PC-3 (cell line): ENCODE measurements at places on chromosomes 7 and 10. TPM values are rescaled to one million over a fixed set of nuclear protein-coding genes. Genes with fewer than 3 reads are reported as not detected.
A peak's percentile ranks its signal among the peaks of the same experiment; 100 is the strongest.

DNA sequence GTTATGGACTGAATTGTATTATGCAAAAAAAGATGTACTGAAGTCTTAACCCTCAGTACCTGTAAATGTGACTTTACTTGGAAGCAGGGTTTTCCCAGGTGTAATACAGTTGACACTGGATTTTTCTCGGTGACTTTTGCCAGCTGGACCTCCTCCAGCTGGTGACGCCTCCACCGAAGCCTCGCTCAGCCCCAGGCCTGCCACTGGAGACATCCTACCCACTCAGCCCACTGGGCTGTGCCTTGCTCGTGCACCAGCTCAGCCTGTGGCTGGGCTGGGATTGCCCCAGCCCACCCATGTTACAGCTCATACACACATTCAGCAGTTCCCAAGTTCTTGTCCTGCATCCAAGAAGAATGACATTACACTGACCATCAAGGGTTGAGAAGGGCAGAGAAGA is 42.4 kb upstream of the GPR22 start:
- no peak for DNase-seq

DNA sequence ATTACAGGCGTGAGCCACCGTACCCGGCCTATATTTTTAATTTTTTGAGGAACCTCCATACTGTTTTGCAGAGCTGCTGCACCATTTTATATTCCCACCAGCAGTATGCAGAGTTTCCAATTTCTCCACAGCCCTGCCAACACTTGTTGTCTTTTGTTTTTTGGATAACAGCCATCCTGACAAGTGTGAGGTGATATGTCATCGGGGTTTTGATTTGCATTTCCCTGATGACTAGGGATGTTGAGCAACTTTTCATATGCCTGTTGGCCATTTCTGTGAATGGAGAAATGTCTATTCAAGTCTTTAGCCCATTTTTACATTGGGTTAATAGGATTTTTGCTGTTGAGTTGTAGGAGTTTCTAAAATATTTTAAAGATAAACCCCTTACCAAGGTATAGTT is 22.2 kb downstream of the ENTPD7 start:
- DNase-seq = peak; percentile 39

DNA sequence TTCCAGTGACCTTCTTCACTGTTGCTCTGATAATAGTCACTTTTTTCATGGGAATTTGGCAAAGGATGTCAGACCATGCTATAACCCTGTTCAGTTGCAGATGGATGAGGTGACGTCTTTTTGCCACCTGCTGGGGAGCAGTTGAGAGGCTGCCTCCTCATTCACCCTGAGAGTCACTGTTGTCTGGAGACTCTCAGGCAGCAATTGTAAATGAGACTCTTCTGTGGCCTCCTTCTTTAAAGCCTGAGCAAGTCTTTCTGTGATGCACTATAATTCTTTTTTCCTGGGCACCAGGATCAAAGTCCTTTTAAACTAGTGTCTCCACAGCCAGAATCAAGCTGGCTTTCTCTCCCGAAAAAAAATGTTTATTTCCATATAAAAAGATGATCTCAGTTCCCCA is 345.1 kb downstream of the ARL4A start:
- no peak for DNase-seq

DNA sequence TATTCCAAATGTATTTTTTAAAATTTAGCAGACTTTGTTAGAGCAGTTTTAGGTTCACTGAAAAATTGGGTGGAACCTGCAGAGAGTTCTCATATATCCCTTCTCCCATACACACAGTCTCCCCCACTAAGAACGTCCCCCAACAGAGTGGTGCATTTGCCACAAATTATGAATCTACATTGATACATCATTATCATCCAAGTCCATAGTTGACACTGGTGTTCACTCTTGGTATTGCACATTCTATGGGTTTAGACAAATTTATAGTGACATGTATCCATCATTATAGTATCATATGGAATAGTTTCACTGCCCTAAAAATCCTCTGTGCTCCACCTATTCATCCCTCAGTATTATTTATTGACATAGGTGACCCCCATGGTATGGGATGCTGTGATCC is 97.3 kb upstream of the AFAP1L2 start:
- DNase-seq = no peak

- DNase-seq = no peak
Observed at GRCh38 chr10:4088354-4089066, 303.5 kb upstream of the KLF6 start.

DNA sequence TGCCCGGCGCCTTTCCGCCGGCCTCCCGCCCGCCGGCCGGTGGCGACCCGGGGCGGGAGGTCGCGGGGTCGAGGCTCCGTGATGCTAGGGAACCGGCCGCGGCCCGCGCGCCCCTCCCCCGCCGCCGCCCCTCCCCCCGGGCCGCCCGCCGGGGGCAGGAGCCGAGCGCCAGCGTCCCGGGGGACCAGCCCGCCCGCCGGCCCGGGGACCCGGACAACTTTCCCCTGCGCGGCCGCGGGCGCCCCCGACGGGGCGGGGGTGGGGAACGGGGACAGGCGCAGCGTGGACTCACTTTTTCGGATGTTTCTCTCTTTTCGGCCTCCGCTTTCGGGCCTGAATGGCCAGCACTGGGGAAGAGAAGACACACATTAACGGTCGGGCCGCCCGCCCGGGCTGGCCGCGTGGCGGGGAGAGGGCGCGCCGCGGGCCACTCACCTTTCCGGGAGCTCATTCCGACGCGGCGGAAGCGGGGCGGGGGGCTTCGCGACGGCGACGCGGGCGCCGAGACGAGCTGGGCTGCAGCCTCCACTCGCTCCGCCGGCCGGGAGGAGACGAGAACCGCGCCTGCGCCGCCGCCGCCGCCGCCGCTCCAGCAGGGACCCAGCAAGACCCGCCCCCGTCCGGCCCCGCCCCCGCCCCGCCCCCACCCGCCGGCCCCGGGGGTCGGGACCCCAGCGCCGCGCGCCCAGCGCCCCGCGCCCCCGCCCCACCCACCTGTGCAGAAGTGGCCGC is at the start of gene SRPK2:
Gene SRPK2, minus strand, starts transcription at position 566 of the 732 bp plus-strand sequence.
- peak; percentile 59 for DNase-seq

GRCh38 chr7:1720326-1720725 is 50.2 kb downstream of the ELFN1 start:
- DNase-seq = no peak

GRCh38 chr7:138885383-138886147 is 87.6 kb upstream of the ATP6V0A4 start:
- peak; percentile 34 for DNase-seq

GRCh38 chr7:117402109-117402508 is 25.2 kb downstream of the ASZ1 start:
- DNase-seq = no peak

DNA sequence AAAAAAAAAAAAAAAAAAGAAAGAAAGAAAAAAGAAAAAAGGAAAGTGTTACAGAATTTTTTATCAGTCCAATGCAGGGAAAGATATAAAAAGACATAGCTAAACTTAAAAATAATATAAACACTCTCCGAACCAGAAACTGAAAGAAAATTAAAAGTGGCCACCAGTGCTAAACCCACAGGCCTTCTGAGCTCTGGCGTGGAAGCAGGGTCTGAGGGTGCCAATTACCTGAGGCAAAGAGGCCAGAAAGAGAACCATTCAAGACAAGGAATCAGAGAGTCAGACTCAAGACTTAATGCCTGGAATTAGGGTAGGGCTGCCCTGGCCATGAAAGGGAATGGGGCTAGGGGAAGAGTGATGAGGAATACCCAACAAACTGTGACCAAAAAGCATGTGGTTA is 36.9 kb upstream of the STARD3NL start:
- no peak for DNase-seq

DNA sequence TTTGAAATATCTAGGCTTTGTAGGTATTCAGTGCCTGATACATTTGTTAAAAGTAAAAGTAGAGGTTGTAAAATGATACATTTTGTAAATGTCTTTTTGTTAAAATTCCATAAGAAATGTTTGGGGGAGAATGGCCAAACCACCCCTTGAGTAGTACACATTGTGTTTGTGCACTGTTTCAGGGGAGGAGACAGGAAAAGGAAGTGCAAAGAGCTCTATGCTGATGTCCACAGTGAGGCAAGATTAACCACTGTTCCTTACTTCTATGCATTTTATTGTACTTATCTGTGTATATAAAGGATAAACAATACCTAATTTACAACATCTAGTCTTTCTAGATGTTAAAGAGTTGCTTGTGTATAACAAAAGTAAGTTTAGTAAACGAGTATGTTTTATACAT is 7.4 kb upstream of the CYCS start:
- DNase-seq = no peak

NXPH1 gene
- not detected in 2 replicates for total RNA-seq

ZWINT gene
- 542 and 563 TPM in 2 replicates for total RNA-seq

LMOD2 gene
- total RNA-seq = not detected in 2 replicates
